Activated CD8-positive, alpha-beta memory T cell treated with anti-CD3 and anti-CD28 coated beads for 1 hour (primary cell): ENCODE measurements at places on chromosomes 1 and 21.

- no peak for DNase-seq
These were observed 22.4 kb upstream of the SYNC start for GRCh38 chr1:32724678-32725614.

GRCh38 chr1:14466006-14466405, 132.5 kb upstream of the KAZN start:
- no peak for DNase-seq

DNA sequence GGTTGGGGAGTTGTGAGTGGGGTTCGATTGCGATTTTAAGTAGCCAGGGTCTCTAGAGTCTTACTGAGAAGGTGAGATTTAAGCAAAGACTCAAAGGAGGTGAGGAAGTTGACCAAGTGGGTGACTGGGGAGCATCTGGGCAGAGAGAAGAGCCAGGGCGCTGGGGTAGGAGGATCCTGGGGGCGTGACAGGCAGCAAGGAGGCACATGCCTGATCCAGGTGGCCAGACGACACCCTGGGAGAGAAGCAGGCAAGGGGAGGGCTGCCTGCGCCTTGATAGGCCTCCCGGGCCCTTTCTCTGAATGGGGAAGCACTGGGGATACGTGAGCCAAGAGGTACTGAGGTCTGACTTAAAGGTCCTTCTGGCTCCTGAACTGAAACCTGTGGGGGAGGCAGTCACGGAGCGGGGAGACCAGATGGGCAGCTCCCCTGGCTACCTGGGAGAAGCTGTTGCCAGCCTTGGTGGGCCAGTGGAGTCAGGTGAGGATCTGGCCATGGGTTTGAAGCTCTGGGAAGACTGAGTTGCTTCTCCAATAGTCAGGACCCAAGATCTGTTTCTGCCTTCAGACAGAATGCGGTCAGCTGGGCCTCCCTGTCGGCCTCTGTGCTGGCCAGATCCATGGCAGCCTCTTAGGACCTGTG, 5.4 kb downstream of the ZBTB48 start:
- DNase-seq, result no peak

DNA sequence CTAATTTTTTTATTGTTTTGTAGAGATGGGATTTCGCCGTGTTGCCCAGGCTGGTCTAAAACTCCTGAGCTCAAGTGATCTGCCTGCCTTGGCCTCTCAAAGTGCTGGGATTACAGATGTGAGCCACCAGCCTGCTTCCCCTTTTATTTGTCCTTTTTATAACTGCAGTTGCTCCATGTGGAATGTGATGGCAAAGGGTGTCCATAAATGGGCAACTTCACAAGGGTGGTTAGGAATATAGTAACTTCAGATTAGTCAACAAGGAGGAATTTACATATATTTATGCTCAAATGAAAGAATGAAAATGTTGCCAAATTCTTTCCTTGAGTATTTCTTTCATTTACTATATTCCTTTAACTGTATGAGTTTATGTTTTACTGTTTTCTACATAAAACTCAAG, 182.9 kb downstream of the BACH1 start:
- no peak for DNase-seq

- no peak for DNase-seq
These were observed 105.4 kb downstream of the UBE2U start for GRCh38 chr1:64308866-64309265.

GRCh38 chr21:28770867-28771661, 221.6 kb downstream of the LTN1 start:
- no peak for DNase-seq

DNA sequence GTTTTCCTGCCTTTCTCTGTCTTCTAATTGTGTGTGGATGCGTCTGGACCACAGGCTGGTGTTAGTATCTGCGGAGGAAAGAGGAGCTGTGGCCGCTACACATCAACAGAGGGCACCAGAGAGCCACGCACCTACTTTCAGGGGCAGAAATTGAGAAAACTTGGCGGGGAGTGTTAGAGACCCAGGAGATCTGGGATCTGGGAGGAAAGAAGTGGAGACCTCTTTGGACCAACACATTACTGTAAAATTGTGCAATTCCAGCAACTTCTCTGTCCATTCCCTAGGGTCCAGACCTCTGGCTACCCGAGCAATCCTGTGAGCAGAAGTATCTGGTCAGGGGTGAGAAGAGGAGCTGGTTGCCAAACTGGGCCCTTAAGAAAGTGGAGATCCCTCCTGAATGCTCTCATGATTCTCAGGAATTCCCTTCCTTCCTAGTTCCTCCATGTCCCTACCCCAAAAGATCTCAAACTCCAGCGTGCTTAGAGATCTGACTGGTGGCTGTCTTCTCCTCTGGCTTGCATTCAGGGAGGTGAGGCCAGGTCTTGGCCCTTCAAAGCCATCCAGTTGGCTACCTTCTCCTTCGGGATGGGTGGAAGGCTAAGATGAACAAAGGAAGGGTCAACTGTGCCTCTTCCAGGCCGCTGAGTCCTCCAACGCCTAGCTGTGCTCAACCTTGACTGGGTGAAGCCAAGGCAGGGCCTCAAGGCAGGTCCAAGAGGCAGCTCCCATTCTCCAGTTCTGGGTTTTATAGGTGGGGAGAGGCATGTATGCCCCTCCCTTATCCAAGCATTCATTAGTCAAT, 1.2 kb upstream of the KIRREL1 start:
- DNase-seq, result peak; percentile 9

GRCh38 chr1:192626366-192627179, 9.4 kb upstream of the RGS13 start:
- no peak for DNase-seq

GRCh38 chr1:84844094-84844493, 48.9 kb downstream of the LPAR3 start:
- no peak for DNase-seq

GRCh38 chr1:55065648-55066047, 26.3 kb downstream of the PCSK9 start:
- no peak for DNase-seq

GRCh38 chr1:34060901-34061415, 104.1 kb downstream of the CSMD2 start:
- no peak for DNase-seq

- no peak for DNase-seq
These were observed 380 bp downstream of the TFF2 start for GRCh38 chr21:42350318-42350910.

DNA sequence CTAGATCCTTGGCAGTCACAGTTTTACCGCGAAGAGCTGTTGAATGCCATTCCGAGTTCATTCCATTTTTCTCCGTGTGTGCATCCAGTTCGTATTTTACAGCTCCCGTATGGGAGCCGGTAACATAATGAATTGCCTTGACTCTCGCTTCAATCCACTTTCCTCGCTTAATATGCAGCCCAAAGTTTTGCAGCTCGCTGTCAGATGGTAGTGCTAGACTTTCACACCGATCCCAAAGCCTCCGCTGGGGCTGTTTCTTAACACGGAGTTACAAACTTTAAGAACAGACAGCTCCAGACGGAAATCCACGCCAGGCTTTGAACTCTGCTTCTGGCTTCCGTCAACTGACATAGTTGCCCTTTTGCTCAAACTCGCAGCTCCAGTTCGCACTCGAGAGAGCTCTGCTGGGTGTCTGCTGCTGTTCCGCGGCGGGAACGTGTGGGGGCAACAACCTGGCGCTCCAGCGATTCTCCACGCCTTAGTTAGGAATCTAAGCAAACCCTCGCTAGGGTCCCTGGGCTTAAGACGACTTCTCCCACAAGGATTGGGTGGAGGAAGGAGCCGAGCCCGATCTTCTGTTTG, 3.5 kb upstream of the ARID1A start:
- DNase-seq, result peak; percentile 65

- DNase-seq, result no peak
These were observed at the start of gene HES5 for GRCh38 chr1:2529784-2530512. TSS of gene HES5 (minus strand) at chr1:2530263. CDS start at chr1:2530164, 99 bp downstream.

DNA sequence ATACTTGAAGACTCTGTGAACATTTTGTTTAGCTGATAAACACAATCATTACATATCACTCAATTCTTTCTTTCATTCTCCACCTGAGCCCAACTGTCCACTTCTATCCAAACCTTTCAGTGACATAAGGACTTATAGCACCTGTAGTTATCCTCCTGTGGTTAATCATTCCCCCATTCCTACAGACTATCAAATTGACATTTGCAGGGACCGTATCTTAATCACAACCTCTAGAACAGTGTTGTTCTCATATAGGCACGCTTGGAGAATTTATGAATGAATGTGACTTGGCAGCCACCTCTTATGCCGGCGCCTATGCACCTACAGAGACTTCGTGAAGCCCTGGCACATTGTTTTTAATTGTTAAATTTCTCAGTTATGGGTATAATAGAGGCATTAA, 83.9 kb upstream of the CXADR start:
- no peak for DNase-seq

DNA sequence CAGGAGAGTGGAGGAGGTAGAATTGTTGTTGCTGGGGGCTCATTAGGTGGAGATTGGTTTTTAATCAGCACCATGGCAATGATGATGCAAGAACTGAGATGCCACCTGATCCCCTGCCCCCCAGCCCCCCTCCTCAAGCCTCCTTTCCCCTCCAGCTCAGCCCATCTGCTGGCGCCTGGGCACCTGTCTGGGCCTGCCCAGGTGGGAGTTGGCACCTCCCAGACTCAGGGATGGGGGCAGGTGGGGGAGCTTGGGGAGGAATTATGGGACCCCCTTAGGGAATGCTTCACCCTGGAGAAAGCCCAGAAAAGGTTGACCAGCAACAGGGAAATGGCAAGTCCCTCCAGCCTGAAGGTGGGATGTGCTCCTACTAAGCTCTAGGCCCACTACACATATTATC, 1.5 kb upstream of the NHLH1 start:
- no peak for DNase-seq

DNA sequence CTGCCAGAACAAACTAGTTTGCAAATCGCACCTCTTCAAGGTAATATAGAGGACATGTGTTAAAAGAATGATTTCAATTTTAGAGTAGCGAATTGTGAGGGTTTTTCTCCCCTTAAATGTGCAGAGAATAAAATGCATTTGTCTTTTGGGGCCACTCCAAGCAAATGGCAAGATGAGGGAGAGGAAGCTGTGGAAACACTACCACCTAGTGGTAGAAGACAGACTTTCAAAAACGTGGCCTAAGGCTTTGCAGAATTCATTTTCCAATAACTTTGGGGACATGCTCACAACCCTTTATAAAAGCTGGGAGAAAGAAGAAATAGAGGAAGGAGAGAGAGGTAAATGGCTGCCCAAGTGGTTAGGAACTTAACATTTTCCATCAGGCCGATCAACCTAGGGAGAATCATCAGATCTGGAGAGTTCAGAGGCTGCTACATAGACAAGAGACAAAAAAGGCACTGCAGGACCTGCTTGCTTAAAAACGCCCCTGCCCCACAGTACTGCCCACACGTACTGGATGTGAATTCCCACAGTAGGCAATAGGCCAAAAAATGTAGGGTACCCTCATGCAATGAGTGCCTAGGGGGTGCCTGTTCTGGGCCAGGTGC, 15.7 kb upstream of the RCAN1 start:
- no peak for DNase-seq

DNA sequence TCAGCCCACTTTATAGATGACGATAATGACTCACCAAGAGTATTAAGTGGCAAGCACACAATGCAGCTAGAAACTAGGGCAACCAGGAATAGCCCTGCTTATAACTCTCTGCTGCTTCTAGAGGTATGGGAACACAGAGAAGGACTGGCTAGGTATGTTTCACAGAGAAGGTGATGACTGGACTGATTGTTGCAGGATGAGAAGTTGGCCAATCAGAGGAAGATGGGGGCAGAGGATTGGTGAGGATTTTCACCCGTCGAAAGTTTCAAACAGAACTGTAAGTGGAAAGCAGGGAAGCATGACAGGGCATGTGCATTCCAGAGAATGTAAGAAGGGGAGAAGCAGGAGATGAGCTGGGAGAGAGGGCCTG, 222.4 kb upstream of the JUN start:
- no peak for DNase-seq

DNA sequence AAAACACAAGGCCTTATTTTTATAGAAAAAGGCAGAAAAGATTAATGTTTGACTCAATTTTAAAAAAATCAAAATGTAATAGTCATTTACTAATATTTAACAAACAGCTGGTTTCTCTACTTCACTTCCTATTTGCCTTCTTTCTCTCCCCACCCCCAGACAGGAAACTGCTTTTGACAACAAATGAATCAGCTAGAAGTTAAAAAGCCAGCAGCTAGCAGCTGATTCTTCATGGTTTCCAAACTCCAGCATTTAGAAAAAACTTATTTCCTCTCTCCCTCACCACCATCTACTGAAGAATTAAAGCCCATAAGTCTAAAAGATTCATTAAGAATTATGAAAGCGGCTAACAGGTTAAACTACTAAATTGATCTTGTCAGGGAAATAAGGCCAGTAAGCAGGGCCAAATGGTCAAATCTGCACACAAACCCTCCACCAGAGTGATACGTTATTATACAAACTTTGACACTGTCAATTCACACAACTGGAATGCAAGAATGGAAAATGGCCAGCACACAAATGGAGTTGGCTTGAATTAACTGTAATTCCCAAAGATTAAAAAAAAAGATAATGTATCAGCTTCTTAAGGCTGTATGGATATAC, 4.0 kb downstream of the WDR26 start:
- no peak for DNase-seq

DNA sequence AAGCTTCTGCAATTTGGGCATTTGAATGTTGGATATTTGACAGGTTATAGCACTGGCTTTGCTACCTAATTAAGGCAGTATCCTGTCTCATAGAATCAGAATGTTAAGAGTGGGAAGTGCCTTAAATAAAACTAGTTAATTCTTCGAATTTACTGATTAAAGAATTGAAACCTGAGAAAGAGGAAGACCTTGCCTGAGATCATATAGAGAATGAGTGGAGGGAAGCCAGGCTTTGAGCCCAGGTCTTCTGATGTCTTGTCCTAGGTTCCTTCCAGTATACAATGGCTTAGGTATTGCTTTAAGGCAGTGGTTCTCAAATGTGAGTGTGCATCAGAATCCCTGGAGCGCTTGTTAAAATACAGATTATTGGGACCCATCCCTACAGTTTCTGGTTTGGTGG, 20.9 kb upstream of the SH3BGRL3 start:
- DNase-seq, result no peak

- no peak for DNase-seq
These were observed 65.2 kb upstream of the RALGPS2 start for GRCh38 chr1:178659789-178660208.

GRCh38 chr21:25734654-25734903, 125 bp downstream of the ATP5PF start:
- no peak for DNase-seq

GRCh38 chr1:8004113-8004802, 21.9 kb downstream of the ERRFI1 start:
- DNase-seq, result no peak

DNA sequence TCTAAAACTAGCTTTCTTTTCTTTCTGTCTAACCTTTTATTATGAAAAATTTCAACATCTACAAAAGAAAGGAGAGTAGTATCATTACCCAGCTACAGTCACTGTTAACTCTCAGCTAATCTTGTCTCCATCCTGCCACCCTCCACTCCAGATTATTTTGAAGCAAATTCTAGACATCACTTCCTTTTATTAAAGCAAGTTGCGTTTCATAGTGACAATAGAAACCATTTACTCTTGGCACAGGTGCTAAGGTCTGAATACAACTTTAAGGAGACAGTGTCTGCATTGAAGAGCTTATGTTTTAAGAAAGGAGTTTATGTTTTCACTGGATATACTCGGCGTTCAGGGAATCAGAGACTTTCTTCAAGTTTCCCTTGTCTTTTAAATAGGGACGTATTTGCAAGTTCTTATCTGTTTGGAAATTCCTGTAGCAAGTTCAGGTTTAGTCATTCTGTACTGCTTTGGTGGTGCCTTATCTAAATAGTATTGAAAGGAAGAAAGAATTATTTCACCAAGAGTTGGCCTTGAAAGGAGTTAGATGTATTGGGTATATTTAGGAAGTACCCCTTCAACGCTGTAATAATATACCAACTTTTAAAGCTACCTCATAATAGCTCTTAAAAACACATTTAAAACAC, 42.7 kb downstream of the ITSN1 start:
- no peak for DNase-seq
